ENCODE measurements at places on chromosomes 7 and 10.

GRCh38 chr7:255721-256361 is 34.1 kb upstream of the FOXL3 start:
- DNase-seq, result no peak

DNA sequence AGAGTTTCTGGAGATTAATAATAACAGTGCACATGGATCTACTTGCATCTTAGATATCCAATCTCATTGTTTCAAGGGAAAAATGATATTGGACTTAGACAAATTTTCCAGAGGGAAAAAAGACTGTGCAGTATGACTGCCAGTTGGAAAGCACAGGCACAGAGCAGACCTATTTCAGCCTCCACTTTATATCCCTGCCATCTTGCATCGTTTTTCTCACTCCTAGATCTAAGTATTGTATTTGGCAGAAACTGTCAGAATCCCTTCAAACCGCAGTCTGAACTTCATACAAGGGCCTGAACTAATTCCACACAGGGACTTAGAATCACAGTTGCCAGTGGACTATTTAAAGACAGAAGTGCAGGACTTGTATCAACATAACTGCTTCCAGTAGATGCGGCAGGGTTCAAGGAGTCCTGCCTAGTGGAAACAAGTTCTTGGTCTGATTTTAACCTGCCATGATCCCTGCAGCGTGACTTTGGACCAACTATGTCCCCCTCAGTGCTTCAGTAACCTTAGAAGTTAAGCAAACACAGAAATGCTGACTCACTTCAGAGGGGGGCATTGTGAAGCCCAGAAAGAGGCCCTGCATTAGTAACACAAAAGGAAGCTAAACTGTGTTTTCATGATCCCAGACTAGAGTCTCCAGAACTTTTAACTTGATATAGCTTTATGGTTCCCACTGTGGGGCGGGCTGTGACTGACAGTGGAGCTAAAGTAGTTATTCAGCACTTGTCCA is 95.7 kb upstream of the PALS2 start:
- DNase-seq, result no peak

DNA sequence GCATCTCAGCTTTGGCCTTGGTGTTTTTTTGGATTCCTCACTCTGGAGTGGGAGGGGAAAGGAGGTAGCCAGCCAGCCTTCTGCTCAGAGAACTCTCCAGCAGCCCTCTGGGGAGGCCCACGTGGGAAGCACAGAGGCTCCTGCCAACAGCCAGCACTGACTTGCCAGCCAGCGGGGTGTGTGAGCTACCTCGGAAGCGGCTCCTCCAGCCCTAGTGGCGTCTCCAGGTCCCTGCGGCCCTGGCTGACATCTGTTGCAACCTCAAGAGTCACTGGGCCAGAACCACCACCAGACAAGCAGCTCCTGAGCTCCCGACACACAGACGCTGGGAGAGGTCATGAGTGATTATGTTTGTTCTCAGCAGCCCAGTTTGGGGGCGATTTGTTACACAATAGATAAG is 180.2 kb upstream of the FZD8 start:
- DNase-seq, result no peak

GRCh38 chr10:119409906-119410305 is 132.6 kb downstream of the RGS10 start:
- DNase-seq, result no peak

DNA sequence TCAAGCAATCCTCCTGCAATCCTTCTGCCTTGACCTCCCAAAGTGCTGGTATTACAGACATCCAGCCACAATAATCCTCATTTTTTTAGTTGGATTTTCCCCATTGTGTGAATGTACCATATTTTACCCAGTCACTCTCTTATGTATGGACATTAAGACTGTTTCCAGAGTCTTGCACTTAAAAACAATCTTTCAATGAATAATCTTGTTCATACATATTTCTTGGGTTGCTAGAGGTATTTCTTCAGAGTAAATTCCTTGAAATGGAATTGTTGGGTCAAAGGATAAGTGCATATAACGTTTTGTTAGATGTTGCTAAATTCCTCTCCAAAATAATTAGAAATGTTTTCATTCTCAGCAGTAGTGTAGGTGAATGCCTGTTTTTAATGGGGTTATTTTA is 283.1 kb upstream of the KAT6B start:
- DNase-seq, result no peak

GRCh38 chr7:12423997-12424745 is 20.5 kb upstream of the VWDE start:
- DNase-seq, result no peak

DNA sequence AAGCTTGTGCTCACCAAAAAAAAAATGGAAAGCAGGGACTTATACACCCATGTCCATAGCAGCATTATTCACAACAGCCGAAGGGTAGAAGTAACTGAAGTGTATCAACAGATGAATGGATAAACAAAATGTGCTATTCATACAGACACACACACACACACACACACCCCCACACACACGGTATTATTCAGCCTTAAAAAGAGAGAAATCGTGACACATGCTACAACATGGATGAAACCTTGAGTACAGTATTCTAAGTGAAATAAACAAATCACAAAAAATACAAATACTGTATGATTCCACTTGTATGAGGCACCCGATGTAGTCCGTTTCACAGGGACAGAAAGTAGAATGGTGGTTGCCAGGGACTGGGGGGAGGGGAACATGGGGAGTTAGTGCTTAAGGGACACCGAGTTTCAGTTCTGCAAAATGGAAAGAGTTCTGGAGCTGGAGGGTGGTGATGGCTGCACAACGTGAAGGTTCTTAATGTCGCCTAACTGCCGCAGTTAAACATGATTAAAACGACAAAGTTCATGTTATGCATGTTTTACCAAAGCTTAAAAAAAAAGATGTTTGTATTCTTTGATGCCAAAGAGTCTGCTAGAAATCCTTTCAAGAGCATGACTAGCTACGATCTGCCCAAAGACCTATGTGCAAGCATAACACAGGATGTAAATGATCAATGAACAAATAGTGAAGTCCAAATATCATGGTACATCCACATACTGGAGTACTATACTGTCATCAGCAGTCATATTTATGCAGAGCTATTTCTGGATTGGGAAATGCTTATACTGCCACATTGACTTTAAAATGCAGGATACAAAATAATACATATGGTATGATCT is 7.2 kb downstream of the TNS3 start:
- DNase-seq, result no peak

- no peak for DNase-seq
Measured at GRCh38 chr7:104162081-104162480, 45.7 kb downstream of the ORC5 start.

GRCh38 chr10:113213035-113213434 is 263.0 kb downstream of the TCF7L2 start:
- DNase-seq, result no peak

GRCh38 chr7:299628-300027 is 9.7 kb downstream of the FOXL3 start:
- DNase-seq, result no peak

DNA sequence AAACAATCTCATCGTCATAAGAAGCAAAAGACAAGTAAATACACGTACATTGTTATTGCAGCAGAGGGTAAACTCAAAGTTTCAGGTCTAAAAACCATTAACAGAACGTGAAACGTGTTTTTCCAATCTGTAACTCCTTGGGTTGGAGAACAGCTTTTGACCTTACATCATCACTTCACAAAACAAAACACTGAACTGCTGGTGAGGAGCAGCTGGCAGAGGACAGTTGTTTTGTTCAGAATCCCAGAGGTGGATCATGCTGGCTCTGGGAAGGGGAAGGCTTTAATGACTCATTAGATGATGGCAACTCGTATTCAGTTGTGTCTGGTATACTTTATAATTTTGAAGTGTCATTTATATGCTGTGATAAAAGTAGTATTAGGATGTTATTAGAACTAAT is 923.0 kb upstream of the CELF2 start:
- no peak for DNase-seq
